ENCODE measurements at places on chromosomes 5 and 9.

GRCh38 chr5:53302529-53302928 lies 177.9 kb upstream of the FST start:
- no peak for DNase-seq

GRCh38 chr9:1916095-1916494 lies 99.1 kb upstream of the SMARCA2 start:
- DNase-seq = no peak

- DNase-seq = no peak
Observed at GRCh38 chr9:135580664-135581380, 19.3 kb downstream of the PAEP start.

DNA sequence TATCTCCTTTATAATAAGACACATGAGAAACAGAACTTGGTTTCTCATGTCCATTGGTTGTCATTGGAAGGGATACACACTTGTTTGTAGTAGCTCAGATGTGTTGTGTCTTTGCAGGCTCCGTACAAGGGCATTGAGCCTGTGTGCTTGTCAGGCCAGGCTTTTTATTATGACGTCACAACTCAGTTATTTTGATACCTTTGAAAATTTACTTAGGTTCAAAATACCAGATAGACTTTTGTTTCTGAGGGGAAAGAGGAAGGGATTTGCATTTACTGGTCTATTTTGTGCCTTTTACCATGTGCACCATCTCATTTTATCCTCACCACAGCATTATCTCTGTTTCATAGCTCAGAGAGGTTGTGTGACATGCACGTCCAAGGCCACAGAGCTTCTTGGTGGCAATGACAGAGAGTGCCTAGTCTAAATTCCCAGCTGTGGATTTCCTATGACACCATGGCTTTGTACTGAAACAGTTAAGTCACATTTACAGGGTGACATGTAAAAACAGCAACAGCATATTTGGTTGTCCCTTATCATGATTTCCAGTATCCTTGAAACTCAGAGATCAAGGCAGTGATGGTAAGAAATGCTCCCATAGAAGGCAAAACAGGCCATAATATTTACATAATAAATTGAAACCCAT lies 268.7 kb downstream of the AOPEP start:
- DNase-seq = no peak

DNA sequence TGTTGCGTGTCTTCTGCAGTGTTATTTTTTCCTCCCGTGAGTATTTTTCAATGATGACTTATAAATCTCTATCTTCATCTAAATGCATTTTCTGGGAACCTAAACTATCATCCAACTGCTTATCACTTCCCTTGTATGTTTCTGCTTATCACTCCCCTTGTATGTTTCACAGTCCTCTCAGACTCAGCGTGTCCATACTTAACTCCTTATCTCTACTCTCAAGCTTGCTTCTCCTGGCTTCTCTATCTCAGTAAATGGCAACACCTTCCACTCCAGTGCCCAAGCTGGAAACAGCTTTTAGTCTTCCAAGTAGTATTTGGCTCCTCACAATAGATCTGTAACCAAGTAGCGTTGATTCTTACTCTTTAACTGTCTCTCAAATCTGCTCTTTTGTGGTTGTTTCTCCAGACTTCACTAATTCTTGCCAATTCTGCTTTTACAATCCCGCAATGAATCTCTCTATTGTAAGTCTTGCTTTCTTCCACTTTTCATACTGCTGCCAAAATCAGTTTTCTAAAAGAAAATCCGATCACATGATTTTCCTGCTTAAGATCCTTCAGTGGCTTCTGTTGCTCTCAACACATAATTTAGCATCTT lies 33.8 kb upstream of the TXNDC8 start:
- DNase-seq = no peak

DNA sequence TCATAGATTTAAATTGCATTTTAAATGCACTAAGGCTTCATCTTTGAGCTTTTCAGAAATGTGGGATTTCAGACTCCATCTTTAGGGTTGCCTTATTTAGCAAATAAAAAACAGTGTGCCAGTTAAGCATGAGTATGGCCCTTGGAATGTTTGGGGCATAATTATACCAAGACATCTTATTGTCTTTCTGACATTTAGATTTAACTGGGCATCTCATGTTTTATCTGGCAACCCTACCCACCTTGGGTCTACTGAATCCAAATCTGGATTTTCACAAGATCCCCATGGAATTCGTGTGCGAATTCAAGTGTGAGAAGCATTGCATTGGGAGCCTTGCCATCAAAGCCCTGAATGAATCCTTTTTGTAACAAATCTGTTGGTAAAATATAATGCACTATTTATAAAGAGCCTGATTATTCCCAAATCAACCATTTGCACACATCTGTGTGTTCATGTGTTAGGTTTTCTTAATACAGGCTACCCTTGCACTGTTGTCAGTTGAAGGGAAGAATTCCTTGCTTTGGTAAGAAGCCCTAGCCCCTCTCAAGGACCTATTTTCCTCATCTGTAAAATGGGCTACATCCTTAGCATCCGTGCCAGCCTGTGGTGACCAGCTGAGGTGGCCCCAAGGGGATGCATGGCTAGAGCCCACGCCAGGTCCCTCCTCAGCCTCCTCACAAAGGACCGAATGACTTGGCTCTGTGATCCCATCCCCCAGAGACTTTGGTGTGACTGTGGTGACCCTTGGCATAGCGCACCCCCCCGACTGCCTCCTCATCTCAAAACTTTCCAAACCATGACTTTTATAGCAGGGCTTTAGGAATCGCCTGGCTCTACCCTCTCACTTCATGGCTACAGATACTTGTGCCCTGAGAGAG lies 8.1 kb downstream of the GSN start:
- DNase-seq = no peak

DNA sequence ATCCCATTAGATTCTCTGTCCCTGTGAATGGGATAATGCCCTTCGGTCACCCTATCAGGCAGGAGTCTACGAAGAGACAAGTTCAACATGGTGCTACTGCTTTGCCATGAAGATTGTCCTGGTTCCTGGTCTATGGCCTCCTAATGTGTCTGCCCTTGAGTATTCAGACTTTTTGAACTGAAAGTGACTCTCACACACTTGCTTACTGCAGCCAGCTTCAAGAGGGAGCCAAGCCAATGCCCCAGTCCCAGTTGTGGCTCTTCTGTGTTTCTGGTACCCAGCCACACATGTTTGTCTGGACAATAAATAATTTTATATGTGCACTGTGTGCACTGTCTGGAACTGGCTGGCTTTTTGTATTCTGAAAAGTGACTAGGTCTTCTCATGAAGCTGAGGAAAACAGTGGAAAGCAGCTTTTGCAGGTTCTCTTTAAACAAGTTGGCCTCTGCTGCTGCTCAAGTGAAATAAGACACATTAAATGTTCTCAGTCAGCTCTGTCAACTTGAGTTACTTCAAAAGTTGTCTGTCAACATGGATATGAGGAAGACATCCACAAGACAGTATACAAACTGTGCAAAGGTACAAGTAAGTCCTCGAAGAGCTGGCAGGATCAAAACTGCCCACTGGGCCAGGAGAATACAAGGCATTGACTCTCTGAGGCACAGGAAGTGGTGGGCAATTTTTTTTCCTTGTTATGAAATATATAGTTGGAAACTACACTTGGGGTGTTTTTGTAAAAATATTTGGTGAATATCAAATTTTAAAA lies 60.0 kb downstream of the ZNF608 start:
- no peak for DNase-seq

GRCh38 chr9:109325089-109325488 lies 4.2 kb upstream of the EPB41L4B start:
- DNase-seq = no peak

GRCh38 chr9:110575169-110575568 lies 4.4 kb downstream of the SVEP1 start:
- DNase-seq = no peak

DNA sequence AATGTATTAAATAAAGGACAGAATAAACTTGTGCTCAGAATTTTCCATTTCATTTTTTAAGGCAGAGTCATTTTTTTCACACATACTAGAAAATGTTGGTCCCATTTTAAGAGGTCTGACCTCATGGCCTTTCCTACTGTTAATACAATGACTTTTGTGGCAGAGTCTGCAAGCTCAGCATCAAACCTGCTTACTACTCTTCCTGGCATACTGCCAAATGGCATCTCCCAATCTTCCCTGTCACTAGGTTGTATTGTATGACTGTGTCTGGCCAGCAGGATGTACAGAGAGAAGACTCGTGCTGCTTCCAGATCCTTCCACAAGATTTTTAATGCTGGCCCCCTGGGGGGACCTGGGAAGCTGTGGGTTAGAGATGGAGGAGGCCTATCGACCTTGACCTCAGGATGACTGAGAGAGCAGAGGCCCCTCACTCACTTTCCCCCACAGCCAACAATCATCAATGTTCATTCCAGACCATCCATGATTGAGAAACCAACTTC lies 64.7 kb downstream of the BARX1 start:
- no peak for DNase-seq

GRCh38 chr5:150302301-150303069 lies at the start of gene ARSI:
ARSI (minus strand) TSS chr5:150302905; CDS start chr5:150302373, 532 bp downstream.
- DNase-seq = peak; percentile 56

GRCh38 chr9:36923025-36923625 lies 110.9 kb downstream of the PAX5 start:
- DNase-seq = no peak

DNA sequence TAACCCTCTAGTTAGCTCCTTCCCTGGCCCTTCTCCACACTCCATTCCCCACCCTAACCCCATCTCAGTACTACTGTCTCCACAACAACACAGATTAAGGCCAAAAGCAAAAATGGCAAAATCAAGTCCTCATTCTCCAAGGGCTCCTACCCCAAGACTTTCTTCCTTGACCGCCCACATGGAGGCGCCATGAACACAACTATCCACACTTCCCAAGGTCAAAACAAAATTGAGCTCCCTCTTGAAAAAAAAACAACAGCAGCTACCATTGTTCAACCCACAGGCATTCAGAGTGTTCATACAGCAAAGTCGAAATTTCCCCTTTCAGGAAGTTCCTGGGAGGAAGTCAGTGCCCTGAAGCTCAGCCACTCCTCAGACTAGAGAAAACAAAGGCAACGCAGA lies 54.4 kb downstream of the GNAQ start:
- peak; percentile 39 for DNase-seq

- no peak for DNase-seq
Observed at GRCh38 chr5:78661691-78662090, 13.1 kb upstream of the LHFPL2 start.

- peak; percentile 96 for DNase-seq
Observed at GRCh38 chr5:61254969-61255555, 77.0 kb upstream of the ZSWIM6 start.

- DNase-seq = no peak
Observed at GRCh38 chr9:69822116-69822750, 1.6 kb downstream of the CFAP95 start.

DNA sequence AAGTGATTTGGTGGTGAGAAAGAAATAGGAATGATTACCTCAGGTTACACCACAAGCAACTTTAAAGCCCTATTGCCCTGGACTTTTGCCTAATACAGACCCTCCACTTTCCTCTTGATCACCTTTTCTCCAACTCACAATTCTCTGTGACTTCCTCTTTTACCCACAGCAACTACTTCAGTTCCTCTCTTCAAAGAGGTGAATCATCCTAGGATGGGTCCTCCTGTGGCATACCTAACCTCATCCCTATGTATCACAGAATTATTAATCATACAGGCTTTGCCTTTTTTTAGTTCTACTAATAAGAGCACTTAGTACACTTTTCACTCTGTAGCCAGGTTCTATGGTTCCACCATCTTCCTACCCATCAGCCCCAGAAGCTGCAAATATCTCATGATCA lies 19.6 kb upstream of the INSL6 start:
- DNase-seq = no peak

- no peak for DNase-seq
Observed at GRCh38 chr5:6804766-6805501, 91.7 kb downstream of the TENT4A start.

DNA sequence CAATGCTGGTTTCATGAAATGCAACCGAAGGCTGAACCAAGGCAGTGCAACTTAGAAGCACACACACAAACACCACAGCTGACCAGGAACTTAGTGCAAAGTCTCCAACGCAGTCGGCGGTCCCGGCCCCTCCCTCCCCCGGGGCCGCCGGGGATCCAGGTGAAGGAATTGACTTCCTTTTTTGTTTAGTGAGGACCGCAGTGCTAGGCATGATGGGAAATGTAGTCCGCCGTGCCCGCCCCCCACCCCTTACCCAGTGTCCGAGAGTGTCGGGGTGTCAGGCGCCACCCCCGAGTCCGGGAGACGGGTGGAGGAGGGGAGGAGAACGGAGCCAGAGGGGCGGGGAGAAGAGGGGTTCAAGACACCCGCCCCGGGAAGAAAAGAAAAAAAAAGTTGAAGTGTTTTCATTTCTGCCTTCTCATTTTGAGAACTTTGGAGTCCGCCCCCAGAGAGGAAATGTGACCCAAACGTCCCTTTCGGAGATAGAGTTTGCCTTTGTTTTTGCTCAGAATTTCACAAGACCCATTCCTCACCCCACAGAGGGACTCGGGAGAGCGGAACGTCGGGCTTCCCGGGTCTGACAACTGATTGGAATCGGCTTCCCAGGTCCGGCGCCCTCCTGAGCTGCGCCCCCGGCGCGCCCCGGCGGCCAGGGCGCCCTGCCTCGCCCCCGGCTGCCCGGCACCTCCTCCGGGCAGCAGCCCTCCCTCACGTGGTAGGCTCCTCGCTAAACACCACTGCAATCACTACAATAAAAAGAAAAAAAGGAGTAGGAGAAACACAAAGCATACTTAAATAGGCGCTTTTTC lies 2.0 kb downstream of the IER5L start:
- DNase-seq = peak; percentile 94

GRCh38 chr9:111287127-111287526 lies 42.9 kb downstream of the OR2K2 start:
- DNase-seq = peak; percentile 43

DNA sequence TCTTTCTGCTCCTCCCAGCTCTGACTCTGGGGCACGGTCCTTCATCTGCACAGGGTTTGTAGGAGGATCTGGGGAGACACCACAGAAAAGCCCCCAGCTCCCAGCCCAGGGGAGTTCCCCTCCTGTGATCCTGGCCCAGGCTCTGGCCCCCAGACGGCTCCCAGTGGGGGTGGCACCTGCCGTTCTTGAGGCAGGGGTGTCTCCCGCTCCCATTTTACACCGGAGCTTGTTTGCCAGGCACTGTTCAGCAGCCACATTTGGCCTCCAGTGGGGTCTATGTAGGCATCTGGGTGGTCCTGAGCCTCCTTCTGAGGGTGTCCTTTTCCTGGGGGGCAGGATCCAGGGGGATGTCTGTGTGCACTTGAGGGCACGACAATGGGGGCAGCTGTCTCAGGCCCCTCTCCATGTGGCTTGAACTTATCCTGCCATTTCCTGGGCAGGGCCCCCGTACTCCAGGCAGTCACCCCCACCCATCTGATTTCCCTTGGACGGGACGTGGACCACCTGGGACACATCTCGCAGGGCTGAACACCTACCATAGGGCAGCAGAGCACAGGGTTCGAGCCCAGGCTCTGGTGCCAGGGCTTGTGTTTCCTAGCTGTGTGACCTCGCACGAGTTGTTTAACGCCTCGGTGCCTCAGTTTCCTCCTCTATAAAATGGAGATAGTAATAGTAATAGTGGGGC lies 275.0 kb upstream of the MVB12B start:
- DNase-seq = no peak

DNA sequence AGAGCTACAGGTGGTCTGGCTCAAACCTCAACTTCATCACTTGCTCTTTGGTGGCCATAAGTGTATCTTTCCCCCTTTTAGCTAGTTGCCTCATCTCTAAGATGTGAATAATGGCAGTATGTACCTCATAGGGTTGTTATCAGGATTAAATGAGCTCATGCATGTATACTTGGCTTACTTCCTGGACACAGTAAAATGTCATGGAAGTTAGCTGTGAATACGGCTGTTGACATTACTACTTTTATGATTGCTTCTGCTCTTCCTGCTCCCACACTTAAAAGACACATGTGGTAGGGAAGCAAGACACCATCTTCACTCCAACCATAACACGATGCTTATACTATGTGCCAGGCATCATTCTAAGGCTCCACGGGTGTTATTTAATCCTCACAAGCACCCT lies 114.5 kb upstream of the GPR151 start:
- DNase-seq = no peak

- DNase-seq = no peak
Observed at GRCh38 chr5:40687321-40687720, 7.6 kb downstream of the PTGER4 start.
